T-helper 17 cell (primary cell): ENCODE measurements at places on chromosomes 11 and 22. TPM values are rescaled to one million over a fixed set of nuclear protein-coding genes. Genes with fewer than 3 reads are reported as not detected.

GRCh38 chr22:34379825-34380224 is 459.5 kb upstream of the LARGE1 start:
- no peak for DNase-seq
- no peaks in the 10 kb centered on the region for H3K4me1 ChIP-seq
- H3K27me3 ChIP-seq, result no peaks in the 10 kb centered on the region
- H3K27ac ChIP-seq, result no peak overlapping the region

DNA sequence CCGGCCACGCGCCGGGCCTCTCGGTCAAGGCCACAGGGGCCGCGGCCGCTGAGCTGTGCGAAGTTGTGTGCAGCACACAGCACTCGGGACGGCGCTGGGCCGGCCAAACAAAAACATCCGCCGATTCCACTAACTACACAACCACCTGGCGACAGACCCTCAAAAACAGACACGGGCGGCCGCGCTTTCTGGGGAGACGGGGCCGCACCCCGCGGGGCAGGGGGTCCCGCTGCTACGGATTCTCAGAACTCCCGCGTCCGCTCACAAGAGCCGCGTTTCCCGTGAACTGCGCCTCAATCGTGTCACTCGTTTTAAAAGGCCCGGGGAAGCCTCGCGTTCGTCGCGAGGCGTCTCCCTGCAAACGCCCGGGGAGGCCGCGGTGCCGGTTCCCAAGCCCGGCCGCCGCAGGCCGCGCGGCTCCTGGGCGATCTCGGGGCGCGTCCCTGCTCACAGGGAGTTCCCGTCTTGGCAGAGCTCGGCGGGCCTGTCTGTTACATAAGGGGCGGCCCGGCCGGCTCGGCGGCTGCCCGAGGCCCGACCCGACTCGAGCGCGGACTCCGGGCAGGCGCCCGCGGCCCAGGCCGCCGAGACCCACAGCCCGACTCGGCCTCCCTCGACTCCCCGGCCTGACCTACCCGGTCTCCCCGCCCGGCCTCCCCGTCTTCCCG is 936 bp downstream of the BRD1 start:
- H3K4me3 ChIP-seq, result peak overlapping the region; percentile 93
- peak; percentile 29 for DNase-seq
- H3K27ac ChIP-seq, result peak overlapping the region; percentile 93
- H3K27me3 ChIP-seq, result no peaks in the 10 kb centered on the region
- H3K36me3 ChIP-seq, result peaks cover 7% of the 10 kb centered on the region

DNA sequence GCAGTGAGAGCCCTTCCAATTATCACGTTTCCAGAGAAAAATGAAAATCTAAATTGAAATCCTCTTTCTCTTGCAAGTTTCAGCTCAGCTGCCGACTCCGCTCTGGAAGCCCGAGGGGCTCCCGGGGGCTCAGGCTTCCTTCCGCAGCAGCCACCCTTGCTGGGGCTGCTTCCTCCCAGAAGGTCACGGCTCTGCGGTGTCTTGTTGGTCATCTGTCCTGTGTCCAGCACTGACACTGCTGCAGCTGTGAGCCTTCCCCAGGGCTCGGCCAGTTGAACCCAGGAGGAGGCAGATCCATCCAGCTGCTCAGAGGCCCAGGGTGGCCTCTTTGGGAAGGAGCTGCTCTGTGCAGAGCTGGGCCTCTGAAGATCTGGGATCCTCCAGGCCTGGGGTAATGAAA is 1337.2 kb downstream of the TBC1D22A start:
- H3K27ac ChIP-seq, result peak overlapping the region; percentile 54
- DNase-seq, result no peak
- H3K4me1 ChIP-seq, result peaks cover 13% of the 10 kb centered on the region
- peak overlapping the region; percentile 16 for H3K4me3 ChIP-seq
- peaks cover 3% of the 10 kb centered on the region for H3K36me3 ChIP-seq

- no peak for DNase-seq
- peaks cover 10% of the 10 kb centered on the region for H3K4me1 ChIP-seq
- no peaks in the 10 kb centered on the region for H3K27me3 ChIP-seq
- peak overlapping the region; percentile 79 for H3K27ac ChIP-seq
Observed at GRCh38 chr11:117194267-117194666, 4.9 kb upstream of the TAGLN start.

DNA sequence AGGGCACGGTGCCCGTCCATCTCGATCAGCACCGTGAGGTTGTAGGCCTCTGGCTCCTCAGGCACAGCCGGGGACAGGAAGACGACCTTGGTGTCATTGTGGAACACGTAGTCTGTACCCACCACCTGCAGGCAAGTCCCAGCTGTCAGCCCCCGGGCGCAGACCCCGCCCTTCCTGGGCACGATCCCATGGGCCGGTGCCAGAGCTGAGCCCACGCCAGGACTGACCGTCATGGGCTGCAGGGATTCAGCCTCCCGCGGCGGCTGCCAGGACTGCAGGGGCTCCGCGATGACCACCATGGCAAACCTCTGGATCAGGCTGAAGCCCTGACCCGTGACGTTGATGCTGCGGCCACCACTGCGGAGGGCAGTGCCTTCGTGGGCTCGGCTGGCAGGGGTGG is 11.8 kb upstream of the MAPK11 start:
- no peaks in the 10 kb centered on the region for H3K36me3 ChIP-seq
- H3K27me3 ChIP-seq, result no peaks in the 10 kb centered on the region
- H3K27ac ChIP-seq, result no peak overlapping the region
- H3K4me3 ChIP-seq, result no peak overlapping the region

GRCh38 chr22:24703101-24703500 is 71.4 kb downstream of the PIWIL3 start:
- no peak overlapping the region for H3K4me3 ChIP-seq

DNA sequence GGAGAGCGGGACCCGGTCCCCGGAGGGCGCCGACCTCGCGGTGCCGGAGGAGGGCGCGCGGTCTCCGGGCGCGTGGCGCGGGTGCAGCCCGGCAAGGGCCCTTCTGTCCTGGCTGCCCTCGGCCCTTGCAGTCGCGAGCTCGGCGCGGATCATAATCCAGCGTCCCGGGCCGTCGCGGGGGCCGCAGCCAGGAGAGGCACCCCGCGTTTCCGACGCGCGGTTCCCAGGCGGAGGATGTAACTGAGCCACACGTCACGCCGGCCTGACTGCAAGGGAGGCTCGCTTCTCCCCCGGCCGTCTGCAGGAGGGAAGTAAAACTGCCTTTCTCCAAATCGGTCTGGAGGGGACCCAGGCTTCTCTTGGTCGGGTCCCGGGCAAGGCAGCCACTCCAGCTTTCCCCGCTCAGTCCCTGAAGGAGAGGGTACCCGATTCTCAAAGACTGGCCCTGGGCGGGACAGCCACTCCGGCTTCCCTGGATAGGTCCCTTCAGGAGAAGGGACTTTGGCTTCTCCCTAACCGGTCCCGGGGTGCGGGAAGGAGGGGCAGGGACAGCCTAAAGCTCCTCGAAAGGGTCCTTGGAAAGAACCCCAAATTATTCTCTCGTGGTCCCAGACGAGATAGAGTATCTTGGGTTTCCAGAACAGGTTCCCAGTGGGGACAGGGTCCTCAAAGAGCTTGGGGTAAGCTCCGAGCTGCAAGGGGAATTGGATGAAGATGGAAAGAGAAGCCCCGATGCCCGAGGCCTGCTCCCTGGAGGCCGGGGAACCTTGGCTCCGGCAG is 836 bp downstream of the SPON1 start:
- H3K27ac ChIP-seq, result no peak overlapping the region
- peaks cover 19% of the 10 kb centered on the region for H3K36me3 ChIP-seq
- H3K27me3 ChIP-seq, result peaks cover 74% of the 10 kb centered on the region

DNA sequence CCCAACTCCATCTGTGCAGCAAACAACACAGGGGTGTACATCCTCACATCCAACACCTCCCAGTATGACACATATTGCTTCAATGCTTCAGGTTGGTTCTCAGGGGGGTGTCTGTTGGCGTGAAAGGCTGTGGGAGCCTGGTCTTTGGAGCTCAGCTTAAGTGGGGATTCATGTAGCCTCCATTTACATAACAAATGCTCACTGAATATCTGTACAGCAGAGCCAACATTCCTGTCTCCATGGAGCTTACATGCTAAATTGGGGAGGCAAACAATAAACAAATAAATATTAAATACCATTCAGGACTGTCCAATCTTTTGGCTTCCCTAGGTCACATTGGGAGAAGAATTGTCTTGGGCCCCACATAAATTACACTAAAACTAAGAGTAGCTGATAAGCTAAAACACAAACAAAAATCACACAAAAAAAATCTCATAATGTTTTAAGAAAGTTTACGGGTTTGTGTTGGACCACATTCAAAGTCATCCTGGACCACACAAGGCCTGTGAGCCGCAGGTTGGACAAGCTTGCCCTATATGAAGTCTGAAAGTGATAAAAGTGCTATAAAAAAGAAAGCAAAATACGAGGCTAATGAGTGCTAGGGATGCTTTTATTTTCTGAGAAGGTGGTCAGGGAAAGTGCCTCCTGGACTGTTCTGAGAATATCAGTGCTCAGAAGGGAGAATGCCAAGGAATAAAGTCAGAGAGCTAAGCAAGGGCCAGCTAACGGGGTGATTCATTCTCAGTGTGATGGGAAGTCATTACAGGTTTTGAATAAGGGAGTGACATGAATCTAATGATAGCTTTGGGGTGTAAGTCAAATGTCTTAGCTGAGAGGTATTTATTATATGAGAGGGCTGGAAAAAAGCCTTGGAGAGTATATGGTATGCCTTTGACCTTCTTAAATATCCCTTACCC is 41.6 kb downstream of the CD44 start:
- H3K4me1 ChIP-seq, result peaks cover 74% of the 10 kb centered on the region
- DNase-seq, result no peak
- H3K4me3 ChIP-seq, result peak overlapping the region; percentile 82
- H3K27me3 ChIP-seq, result no peaks in the 10 kb centered on the region
- peaks cover 33% of the 10 kb centered on the region for H3K36me3 ChIP-seq

DNA sequence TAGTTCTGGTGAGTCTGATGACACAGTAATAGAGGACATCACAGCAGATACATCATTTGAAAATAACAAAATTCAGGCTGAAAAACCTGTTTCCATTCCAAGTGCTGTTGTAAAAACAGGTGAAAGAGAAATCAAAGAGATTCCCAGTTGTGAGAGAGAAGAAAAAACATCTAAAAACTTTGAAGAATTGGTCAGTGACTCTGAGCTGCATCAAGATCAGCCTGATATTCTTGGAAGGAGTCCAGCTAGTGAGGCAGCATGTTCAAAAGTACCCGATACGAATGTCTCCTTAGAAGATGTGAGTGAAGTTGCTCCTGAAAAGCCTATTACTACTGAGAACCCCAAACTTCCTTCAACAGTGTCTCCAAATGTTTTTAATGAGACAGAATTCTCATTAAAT is 38.7 kb downstream of the RTN3 start:
- H3K36me3 ChIP-seq, result no peaks in the 10 kb centered on the region
- H3K4me1 ChIP-seq, result peaks cover 10% of the 10 kb centered on the region
- no peak overlapping the region for H3K4me3 ChIP-seq
- no peak for DNase-seq

- no peak overlapping the region for H3K27ac ChIP-seq
- DNase-seq, result no peak
- peaks cover 15% of the 10 kb centered on the region for H3K36me3 ChIP-seq
- H3K4me3 ChIP-seq, result no peak overlapping the region
- H3K27me3 ChIP-seq, result peaks cover 81% of the 10 kb centered on the region
- H3K4me1 ChIP-seq, result peaks cover 23% of the 10 kb centered on the region
Observed at GRCh38 chr11:64710418-64711137, 12.4 kb downstream of the NRXN2 start.

DNA sequence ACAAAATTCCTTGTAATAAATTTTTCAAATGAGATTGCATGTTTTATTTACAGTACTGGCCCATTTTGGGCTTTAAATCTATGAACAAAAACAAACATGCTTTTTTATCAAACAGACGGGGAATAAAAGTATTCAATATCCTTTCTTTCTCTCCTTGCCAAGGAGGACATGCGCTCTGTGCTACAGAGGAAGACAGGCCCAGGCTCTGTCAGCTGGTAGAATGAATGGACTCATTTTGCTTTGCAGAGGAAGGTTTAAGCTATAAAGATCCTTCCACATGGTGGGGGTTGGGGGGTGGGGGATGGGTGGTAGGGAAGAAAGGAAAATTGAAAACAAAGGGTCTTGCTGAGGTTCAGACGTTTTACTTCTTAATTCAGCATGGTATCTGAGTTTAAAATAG is 575.6 kb downstream of the INSC start:
- H3K4me3 ChIP-seq, result no peak overlapping the region
- no peak for DNase-seq
- no peaks in the 10 kb centered on the region for H3K4me1 ChIP-seq
- H3K27ac ChIP-seq, result no peak overlapping the region
- H3K36me3 ChIP-seq, result no peaks in the 10 kb centered on the region
- peaks cover 5% of the 10 kb centered on the region for H3K27me3 ChIP-seq

DNA sequence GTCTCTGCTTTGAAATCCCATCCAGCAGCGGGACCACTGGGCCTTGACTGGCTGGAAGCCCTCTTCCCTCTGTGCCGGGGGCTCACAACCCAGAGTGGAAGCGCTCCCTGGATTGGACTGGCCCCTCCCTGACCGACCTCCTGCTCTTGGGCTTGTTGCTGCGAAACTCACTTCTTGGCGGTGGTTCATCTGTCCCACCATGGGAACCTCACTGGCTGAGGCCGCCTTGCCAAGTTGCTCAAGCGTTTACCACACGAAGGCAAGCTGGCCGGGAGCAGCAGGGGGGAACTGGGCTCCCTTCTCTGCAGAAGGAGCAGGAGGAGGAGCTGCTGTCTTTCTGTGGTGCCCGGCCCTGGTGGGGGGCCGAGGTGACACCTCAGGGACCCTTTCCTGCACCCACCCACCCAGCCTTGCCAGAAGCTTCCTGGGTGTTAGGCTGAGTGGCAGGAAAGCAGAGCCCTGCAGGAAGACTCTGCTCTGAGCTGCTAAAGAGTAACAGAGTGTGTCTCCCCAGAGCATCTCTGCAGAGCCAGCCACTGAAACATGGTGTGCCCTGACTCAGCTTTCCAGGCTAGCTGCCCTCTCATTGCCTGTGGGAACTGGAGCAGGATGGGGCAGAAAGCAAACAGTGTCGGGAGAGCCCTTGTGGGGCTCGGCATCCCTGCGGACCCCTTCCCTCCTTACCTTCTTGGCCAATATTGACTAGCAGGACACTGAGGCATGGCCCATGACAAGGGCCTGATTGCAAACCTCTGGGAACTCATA is 88.5 kb upstream of the ALX4 start:
- no peak for DNase-seq
- no peak overlapping the region for H3K4me3 ChIP-seq
- H3K27ac ChIP-seq, result no peak overlapping the region
- peaks cover 34% of the 10 kb centered on the region for H3K27me3 ChIP-seq
- H3K36me3 ChIP-seq, result no peaks in the 10 kb centered on the region

DNA sequence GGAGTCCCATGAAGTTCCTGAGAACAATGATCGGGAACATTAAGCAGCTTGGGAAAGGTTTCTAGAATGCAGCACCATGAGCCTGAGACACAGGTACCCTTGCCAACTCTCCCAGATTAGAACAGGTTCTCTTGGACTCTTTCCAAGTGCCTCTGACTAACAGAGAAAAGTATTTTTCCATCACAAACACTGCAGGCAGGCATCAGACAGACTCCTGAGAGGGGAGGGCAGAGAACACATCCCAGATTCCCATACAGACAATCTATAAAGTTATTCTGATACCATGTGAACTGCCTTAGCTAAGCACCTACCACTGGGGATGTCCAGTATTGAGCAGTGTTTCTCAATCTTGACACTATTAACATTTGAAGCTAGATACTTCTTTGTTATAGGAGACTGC is 27.3 kb downstream of the SERGEF start:
- H3K4me3 ChIP-seq, result no peak overlapping the region
- DNase-seq, result no peak
- peaks cover 5% of the 10 kb centered on the region for H3K4me1 ChIP-seq
- peaks cover 15% of the 10 kb centered on the region for H3K36me3 ChIP-seq

The SBF2 gene
- total RNA-seq, result 23.1 TPM

The C11orf42 gene
- total RNA-seq, result not detected
